ENCODE measurements at places on chromosomes 6 and 20. TPM values are rescaled to one million over a fixed set of nuclear protein-coding genes. Genes with fewer than 3 reads are reported as not detected.
A peak's percentile ranks its signal among the peaks of the same experiment; 100 is the strongest.

DNA sequence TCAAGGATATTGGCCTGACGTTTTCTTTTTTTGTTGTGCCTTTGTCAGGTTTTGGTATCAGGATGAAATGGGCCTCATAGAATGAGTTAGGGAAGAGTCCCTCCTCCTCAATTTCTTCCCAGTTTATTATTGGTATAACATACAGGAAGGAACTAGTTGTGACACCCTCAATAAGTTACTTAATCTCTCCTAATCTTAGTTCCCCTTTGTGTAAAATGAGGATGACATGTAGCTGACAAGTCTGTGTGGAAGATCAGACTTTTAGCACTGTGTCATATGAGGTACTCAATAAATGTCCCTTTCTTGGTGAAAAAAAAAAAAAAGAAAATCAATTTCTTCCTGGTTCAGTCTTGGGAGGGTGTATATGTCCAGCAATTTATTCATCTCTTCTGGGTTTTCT lies 155.8 kb downstream of the PDE7B start:
- H3K27ac ChIP-seq, result no peak overlapping the region
- no peaks in the 10 kb centered on the region for H3K27me3 ChIP-seq
- H3K36me3 ChIP-seq, result peaks cover 7% of the 10 kb centered on the region
- H3K4me1 ChIP-seq, result peaks cover 3% of the 10 kb centered on the region

DNA sequence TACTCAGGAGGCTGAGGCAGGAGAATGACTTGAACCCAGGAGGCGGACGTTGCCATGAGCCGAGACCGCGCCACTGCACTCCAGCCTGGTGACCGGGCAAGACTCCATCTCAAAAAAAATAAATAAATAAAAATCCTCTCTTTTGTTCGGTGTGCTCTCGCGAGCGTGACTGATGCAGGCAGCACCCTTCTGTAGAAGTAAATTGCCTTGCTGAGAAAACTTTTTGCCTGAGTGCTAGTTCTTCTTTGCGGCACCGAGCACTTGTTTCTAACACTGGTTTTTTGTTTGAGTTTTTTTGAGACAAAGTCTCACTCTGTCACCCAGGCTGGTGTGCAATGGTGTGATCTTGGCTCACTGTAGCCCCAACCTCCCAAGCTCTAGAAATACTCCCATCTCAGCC lies 30.5 kb downstream of the PLN start:
- H3K36me3 ChIP-seq, result peaks cover 90% of the 10 kb centered on the region
- H3K4me3 ChIP-seq, result no peak overlapping the region
- H3K27me3 ChIP-seq, result no peaks in the 10 kb centered on the region
- H3K27ac ChIP-seq, result no peak overlapping the region
- no peak for DNase-seq

GRCh38 chr6:134046054-134046453 lies 6.4 kb downstream of the SLC2A12 start:
- no peaks in the 10 kb centered on the region for H3K36me3 ChIP-seq
- no peak overlapping the region for H3K4me3 ChIP-seq
- DNase-seq, result no peak

DNA sequence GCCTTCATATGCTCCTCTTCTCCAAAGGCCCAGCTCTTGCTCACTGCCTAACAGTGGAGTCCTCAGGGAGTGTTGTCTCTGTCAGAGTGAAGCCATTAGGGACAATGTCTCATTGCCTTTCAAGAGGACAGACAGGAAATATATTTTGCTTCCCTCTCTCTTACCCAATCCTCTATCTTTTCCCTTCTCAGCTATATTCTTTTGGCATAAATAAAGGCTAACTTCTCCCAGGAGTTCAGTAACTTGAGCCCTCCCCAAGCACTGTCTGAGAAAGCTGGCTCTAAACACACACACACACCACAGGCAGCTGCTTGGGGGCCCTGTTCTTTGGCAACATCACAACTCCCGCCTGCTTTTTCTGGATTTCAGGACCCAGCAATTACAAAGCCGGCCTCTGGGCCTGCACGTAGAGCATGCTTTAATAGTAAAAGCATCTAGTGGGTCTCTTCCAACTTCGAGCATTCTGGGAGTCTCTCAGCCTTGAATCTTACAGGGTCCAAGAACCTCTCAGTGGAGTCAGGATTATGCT lies 34.7 kb upstream of the LAMA4 start:
- no peaks in the 10 kb centered on the region for H3K36me3 ChIP-seq
- peaks cover 22% of the 10 kb centered on the region for H3K4me1 ChIP-seq
- DNase-seq, result no peak
- H3K27ac ChIP-seq, result no peak overlapping the region
- H3K27me3 ChIP-seq, result peaks cover 66% of the 10 kb centered on the region
- no peak overlapping the region for H3K4me3 ChIP-seq

The PTCHD4 gene
- total RNA-seq, result not detected

The CST5 gene
- not detected for total RNA-seq

DNA sequence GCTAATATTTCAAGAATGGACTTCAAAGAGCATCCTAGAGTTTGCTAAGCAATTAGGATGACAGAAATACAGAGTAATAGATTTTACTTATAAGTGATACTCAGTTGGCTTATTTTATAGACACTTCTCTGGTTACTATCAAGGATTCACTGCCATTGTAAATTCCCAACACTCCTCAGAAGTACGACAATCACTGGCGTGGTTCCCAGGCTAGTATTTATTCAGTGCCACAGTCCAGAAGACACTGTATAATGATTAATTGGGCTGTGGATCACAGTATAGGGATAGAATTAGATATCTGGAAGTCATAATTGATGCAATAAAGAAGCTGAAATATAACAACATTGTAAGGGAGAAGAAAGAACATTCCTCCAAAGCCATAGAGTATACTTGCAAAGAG lies 15.7 kb downstream of the MANEA start:
- H3K27me3 ChIP-seq, result no peaks in the 10 kb centered on the region
- H3K36me3 ChIP-seq, result peaks cover 33% of the 10 kb centered on the region
- peaks cover 7% of the 10 kb centered on the region for H3K4me1 ChIP-seq
- H3K27ac ChIP-seq, result no peak overlapping the region

DNA sequence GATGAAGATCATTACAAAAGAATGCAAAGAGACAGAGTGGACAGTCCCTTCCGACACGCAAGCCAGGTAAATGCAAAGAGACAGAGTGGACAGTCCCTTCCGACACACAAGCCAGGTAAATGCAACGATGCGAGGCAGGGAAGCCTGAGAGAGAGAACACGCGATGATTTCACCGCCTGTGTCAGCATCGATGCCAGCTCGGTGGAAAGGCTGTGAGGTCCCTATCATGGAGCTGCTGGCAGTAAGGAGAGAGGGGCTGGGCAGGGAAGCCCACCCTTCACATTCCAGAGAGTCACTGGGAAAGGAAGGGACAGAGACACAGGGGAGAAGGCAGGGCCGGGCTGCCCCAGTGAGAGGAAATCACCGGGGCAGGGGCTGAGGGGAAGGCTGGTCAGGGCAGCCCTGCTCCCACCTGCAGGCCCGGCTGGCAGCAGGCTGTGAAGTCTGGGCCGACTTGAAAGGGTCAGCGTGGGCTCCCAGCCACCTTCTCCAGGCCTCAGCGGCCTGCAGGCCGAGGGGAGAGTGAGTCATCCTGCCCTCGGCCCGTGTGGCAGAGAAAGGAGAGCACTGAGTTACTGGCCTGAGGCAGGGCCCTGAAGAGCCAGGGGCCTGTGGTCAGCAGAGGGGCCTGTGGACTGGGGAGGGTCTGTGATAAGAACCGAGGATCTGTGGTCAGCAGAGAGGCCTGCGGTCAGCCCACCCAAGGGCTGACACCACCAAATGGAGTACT lies 80.4 kb downstream of the DACT2 start:
- no peaks in the 10 kb centered on the region for H3K27me3 ChIP-seq
- H3K27ac ChIP-seq, result no peak overlapping the region
- peaks cover 2% of the 10 kb centered on the region for H3K4me1 ChIP-seq
- no peaks in the 10 kb centered on the region for H3K36me3 ChIP-seq

GRCh38 chr6:36627801-36628246 lies 33.7 kb downstream of the SRSF3 start:
- no peaks in the 10 kb centered on the region for H3K36me3 ChIP-seq
- H3K4me3 ChIP-seq, result no peak overlapping the region
- H3K27ac ChIP-seq, result no peak overlapping the region

The ALDH8A1 gene
- 1.1 TPM for total RNA-seq

The ZNF337 gene
- 12.7 TPM for total RNA-seq

The SLC35A1 gene
- total RNA-seq, result 10.5 TPM

DNA sequence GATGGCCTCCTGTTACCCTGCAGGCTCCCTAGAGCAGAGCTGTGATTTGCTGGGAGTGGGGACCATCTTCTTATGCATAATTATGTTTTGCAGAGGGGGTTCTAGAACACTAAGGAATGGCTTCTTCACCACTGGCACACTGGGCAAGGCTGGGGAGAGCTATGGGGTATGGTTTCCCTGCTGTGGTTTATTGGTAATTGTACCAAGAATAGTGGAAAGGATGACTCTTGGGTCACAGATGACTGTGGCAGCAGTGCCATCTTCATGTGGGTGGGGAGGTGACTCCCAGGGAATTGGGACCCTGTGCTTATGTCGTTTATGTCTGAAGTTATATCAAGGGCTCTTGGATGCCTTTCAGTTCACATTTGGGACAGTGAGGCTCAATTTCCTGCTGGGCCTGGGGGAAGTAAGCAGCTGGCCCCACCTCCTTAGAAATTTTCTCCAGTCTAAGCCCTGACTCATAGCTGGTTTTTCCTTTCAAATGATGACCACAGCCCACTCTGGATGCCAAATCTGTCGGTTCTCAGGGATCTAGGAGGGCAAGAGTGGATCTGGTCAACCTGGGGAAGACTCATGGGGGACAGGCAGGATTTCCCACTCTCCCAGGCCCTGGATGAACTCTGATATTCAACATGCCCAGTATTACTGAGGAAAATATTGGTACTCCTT lies 230.8 kb downstream of the LRFN2 start:
- no peak for DNase-seq
- H3K4me3 ChIP-seq, result no peak overlapping the region
- H3K4me1 ChIP-seq, result peaks cover 3% of the 10 kb centered on the region
- H3K36me3 ChIP-seq, result no peaks in the 10 kb centered on the region
- no peak overlapping the region for H3K27ac ChIP-seq

DNA sequence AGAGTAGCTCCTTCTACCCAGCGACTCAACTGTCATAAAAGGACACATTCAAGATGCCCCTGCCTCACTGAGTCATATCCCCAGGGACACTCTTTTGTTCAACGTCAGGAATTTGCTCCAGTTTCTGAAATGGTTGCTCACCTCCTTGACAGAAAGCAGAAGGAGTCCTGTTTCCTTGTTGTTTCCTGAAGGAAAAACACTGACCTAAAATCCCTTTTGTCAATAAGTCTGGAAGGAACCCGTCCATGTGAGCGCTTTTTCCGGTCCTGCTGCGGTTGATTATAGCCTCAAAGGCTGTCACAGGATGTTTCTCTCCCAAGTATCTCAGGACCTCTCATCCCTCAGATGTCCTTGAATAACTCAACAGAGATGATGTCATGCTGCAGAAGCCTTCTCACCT lies 113.6 kb upstream of the PLEKHG1 start:
- no peak overlapping the region for H3K4me3 ChIP-seq
- peaks cover 27% of the 10 kb centered on the region for H3K27me3 ChIP-seq
- H3K36me3 ChIP-seq, result no peaks in the 10 kb centered on the region
- no peak overlapping the region for H3K27ac ChIP-seq
- H3K4me1 ChIP-seq, result peaks cover 2% of the 10 kb centered on the region

- DNase-seq, result no peak
- H3K4me1 ChIP-seq, result peaks cover 42% of the 10 kb centered on the region
- H3K27me3 ChIP-seq, result no peaks in the 10 kb centered on the region
Measured at GRCh38 chr20:56391037-56391436, 978 bp downstream of the AURKA start.

GRCh38 chr6:109039795-109040194 lies 54.9 kb downstream of the SESN1 start:
- H3K4me3 ChIP-seq, result no peak overlapping the region
- no peak for DNase-seq
- H3K36me3 ChIP-seq, result no peaks in the 10 kb centered on the region
- peaks cover 41% of the 10 kb centered on the region for H3K27me3 ChIP-seq

The SAPCD1 gene
- total RNA-seq, result 16.4 TPM

GRCh38 chr6:166955865-166956443 lies 396 bp downstream of the RNASET2 start:
- H3K4me1 ChIP-seq, result peaks cover 75% of the 10 kb centered on the region
- H3K27me3 ChIP-seq, result no peaks in the 10 kb centered on the region
- H3K36me3 ChIP-seq, result peaks cover 19% of the 10 kb centered on the region
- no peak for DNase-seq
- peak overlapping the region; percentile 96 for H3K4me3 ChIP-seq

GRCh38 chr6:163539101-163539762 lies 124.7 kb downstream of the QKI start:
- no peak overlapping the region for H3K4me3 ChIP-seq
- no peaks in the 10 kb centered on the region for H3K27me3 ChIP-seq
- no peak for DNase-seq
- no peak overlapping the region for H3K27ac ChIP-seq

The ANKRD66 gene
- total RNA-seq, result not detected

The SIRPD gene
- total RNA-seq, result not detected

GRCh38 chr6:143772116-143773086 lies 70.7 kb upstream of the LTV1 start:
- peaks cover 37% of the 10 kb centered on the region for H3K36me3 ChIP-seq
- no peak for DNase-seq
- H3K4me3 ChIP-seq, result no peak overlapping the region
- no peaks in the 10 kb centered on the region for H3K27me3 ChIP-seq
- no peak overlapping the region for H3K27ac ChIP-seq
- H3K4me1 ChIP-seq, result no peaks in the 10 kb centered on the region

The C20orf204 gene
- 4.3 TPM for total RNA-seq

- no peak overlapping the region for H3K27ac ChIP-seq
- H3K36me3 ChIP-seq, result peaks cover 13% of the 10 kb centered on the region
- H3K4me1 ChIP-seq, result peaks cover 56% of the 10 kb centered on the region
- no peak overlapping the region for H3K4me3 ChIP-seq
- no peak for DNase-seq
- no peaks in the 10 kb centered on the region for H3K27me3 ChIP-seq
Measured at GRCh38 chr6:157069585-157069984, 253.7 kb downstream of the TMEM242 start.

- H3K4me3 ChIP-seq, result no peak overlapping the region
- H3K27ac ChIP-seq, result no peak overlapping the region
- H3K4me1 ChIP-seq, result no peaks in the 10 kb centered on the region
- DNase-seq, result no peak
- peaks cover 15% of the 10 kb centered on the region for H3K27me3 ChIP-seq
Measured at GRCh38 chr6:106715922-106716321, 86.5 kb downstream of the QRSL1 start.

DNA sequence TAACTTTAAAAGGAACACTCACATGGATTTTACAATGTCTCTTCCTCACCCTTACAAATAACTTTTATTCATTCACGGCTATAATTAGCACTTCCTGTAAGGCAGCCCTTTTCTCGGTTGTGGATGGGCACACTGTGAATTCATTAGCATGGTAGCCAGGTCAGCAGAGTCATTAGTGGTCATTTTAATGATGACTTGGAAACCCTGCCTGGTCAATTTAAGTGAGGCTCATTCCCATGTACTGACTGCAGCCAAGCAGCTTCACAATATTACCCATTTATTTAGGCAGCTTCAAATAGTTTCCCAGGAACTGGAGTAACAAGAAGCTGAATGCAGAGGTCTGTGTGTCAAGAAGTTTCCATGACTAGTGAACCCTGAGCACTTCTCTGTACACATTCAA lies 248.8 kb downstream of the KHDC1L start:
- no peak overlapping the region for H3K27ac ChIP-seq
- H3K4me3 ChIP-seq, result no peak overlapping the region
- peaks cover 5% of the 10 kb centered on the region for H3K4me1 ChIP-seq

- no peaks in the 10 kb centered on the region for H3K27me3 ChIP-seq
- no peak overlapping the region for H3K4me3 ChIP-seq
- no peak overlapping the region for H3K27ac ChIP-seq
- H3K4me1 ChIP-seq, result no peaks in the 10 kb centered on the region
Measured at GRCh38 chr6:47592131-47592840, 106.1 kb upstream of the ADGRF4 start.

The SH3BGRL2 gene
- not detected for total RNA-seq

GRCh38 chr20:51121272-51121671 lies 98.4 kb upstream of the KCNG1 start:
- no peaks in the 10 kb centered on the region for H3K36me3 ChIP-seq
- H3K27me3 ChIP-seq, result peaks cover 37% of the 10 kb centered on the region
- H3K27ac ChIP-seq, result no peak overlapping the region
- no peak for DNase-seq
- no peak overlapping the region for H3K4me3 ChIP-seq
